ENCODE measurements at places on chromosomes 16 and 17. TPM values are rescaled to one million over a fixed set of nuclear protein-coding genes. Genes with fewer than 3 reads are reported as not detected.

ZNF48 gene
- 13.8 TPM for total RNA-seq

TBC1D3 gene
- total RNA-seq = not detected

SDF2 gene
- total RNA-seq = 54.5 TPM

CACNA1H gene
- total RNA-seq = 0.57 TPM

SLC52A1 gene
- total RNA-seq = 0.40 TPM

- H3K4me3 ChIP-seq = peak overlapping the region; percentile 94
- peak overlapping the region; percentile 98 for H3K27ac ChIP-seq
These were observed 4.3 kb downstream of the EVI2B start for GRCh38 chr17:31309556-31309955.

DNA sequence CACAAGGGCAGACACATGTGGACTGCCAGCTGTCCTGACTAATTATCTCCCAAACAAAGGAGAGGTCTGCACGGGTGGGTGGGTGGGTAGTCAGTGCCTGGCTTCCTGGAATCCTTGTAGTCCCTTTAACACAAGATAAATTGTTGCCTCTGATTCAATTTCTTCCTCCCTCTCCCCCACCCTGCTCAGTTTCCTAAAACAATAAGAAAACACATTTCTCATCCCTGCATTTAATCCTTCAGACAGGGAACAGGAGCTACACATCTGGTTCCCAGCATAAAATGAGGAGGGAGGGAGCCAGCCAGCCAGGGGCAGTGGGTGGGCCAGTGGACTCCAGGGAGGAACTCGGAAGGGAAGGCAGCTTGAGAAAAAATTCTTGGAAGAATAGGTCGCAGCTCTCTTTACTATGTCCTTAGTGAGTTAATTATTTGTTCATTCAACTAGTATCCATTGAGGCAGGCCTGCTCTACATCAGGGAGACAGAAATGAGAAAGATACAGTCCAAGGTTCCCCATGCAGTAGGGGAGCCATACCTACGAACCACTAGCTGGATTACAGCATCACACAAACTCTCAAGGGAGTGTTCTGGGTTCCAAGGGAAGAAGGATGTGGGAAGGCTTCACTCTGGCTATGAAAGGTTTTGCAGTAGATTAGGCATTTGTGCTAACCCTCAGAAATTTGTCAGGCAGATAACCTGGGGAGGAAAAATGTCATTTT is 58.3 kb downstream of the CCT6B start:
- DNase-seq = no peak
- H3K27ac ChIP-seq = no peak overlapping the region
- no peaks in the 10 kb centered on the region for H3K4me1 ChIP-seq

DNA sequence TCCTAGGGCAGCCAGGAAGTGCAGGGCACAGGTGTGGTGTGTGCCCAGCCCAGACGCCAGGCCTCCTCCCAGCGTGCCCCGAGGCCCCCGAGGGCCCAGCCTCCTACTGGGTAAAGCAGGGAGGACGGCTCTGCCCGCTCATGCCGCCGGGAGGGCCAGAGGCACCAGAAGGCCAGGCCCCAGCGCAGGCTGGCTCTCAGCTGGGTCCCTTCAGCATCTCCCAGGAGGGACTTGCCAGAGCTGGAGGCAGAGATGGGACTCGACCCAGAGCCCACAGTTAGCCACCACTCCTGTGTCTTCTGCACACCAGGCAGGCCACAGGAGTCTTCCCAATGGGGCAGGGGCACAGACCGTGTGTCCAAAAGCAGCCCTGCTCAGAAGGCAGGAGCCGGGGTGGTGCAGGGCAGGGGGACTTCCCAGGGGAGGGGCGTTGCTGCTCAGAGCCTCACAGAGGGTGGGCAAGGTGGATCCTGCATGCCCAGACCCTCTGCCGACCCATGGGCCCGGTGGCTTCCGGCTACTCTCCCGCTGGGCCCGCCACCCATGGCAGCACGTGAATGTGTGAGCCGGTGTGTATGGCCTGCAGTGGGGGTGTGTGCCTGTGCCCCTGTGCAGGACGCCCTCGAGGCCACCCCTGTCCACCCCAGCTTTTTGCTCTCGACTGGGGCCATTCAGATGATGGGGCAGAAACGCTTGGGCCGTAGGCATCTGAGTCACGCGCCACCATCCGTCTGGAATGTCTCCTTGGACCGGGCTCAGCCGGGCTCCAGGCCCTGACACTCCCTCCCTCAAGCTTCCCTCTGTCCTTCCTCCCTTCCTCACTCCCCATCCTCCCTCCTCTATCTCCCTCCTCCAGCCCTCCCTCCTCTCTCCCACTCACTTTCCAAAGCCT is 5.7 kb upstream of the ZNF469 start:
- peaks cover 2% of the 10 kb centered on the region for H3K27me3 ChIP-seq
- no peaks in the 10 kb centered on the region for H3K36me3 ChIP-seq
- DNase-seq = no peak
- H3K27ac ChIP-seq = no peak overlapping the region
- no peaks in the 10 kb centered on the region for H3K4me1 ChIP-seq
- H3K4me3 ChIP-seq = no peak overlapping the region

DNA sequence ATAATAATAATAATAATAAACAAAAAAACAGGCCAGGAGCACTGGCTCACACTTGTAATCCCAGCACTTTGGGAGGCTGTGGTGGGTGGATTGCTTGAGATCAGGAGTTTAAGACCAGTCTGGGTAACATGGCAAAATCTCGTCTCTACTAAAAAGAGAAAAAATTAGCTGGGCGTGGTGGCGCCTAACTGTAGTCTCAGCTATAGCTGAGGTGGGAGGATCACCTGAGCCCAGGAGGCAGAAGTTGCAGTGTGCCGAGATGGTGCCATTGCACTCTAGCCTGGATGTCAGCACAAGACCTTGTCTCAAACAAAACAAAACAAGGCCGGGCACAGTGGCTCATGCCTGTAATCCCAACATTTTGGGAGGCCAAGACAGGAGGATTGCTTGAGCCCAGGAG is 18.7 kb upstream of the ATP6V0C start:
- H3K4me1 ChIP-seq = no peaks in the 10 kb centered on the region
- no peak overlapping the region for H3K27ac ChIP-seq
- peaks cover 7% of the 10 kb centered on the region for H3K36me3 ChIP-seq
- no peak for DNase-seq
- no peaks in the 10 kb centered on the region for H3K27me3 ChIP-seq
- H3K4me3 ChIP-seq = no peak overlapping the region

DNA sequence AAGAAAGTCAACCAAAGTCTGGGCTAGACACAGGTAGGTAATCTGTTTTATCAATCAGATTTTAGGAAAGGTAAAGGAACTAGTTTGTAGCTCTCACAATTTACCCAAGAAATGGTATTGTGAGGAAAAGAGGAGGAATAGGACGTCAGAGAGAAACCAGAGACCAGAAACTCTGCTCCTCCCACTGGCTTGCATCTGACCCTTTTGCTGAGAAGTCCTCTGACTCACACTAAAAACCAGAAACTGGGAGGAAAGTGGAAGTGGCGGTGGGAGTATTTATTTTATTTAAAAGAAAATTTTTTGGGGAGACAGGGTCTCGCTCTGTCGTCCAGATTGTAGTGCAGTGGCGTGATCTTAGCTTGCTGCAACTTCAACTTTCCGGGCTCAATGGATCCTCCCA is 38.0 kb upstream of the MNT start:
- H3K36me3 ChIP-seq = peaks cover 23% of the 10 kb centered on the region
- no peaks in the 10 kb centered on the region for H3K27me3 ChIP-seq
- no peaks in the 10 kb centered on the region for H3K4me1 ChIP-seq
- no peak for DNase-seq
- H3K4me3 ChIP-seq = no peak overlapping the region

DNA sequence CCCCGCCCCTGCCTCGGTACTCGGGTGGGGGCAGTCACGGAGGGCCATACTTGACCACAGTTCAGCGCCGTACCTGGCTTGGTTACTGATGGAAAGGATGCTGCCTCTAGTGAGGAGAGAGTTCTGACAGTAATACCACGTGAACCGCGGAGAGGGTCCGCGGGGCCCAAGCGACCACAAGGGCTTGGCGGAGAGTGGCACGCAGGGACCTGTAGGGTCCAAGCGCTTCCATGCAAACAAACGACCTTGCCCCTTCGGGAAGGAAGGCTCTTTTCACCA is 9.2 kb downstream of the KDM6B start:
- H3K36me3 ChIP-seq = no peaks in the 10 kb centered on the region
- peak; percentile 58 for DNase-seq
- H3K4me3 ChIP-seq = peak overlapping the region; percentile 97
- peak overlapping the region; percentile 99 for H3K27ac ChIP-seq
- H3K4me1 ChIP-seq = peaks cover 49% of the 10 kb centered on the region

DNA sequence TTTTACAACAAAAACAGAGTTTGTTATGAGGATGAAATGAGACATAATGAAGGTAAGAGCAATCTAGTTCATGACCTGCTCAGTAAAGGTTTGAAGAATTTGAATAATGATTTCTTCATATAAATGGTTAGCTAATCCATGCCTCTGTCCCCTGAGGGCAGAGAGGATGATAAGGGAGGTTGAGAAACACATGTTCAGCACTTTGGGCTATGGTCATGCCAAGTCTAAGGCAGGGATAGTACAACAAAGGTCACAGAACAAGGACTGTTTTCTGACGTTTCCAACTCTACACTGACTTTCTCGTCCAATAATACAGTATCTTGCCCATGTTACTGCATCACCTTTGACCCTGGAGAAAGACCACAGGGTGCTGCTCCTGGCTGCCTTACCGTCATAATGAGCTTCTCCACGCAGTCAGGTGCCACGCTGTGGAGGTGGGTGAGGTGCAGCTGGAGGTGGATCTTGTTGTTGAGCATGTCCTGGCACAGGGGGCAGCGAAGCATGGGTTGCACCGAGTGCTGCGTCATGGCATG is 236.7 kb downstream of the ZFHX3 start:
- DNase-seq = no peak
- no peak overlapping the region for H3K4me3 ChIP-seq
- peaks cover 5% of the 10 kb centered on the region for H3K4me1 ChIP-seq
- no peaks in the 10 kb centered on the region for H3K36me3 ChIP-seq
- no peak overlapping the region for H3K27ac ChIP-seq

DNA sequence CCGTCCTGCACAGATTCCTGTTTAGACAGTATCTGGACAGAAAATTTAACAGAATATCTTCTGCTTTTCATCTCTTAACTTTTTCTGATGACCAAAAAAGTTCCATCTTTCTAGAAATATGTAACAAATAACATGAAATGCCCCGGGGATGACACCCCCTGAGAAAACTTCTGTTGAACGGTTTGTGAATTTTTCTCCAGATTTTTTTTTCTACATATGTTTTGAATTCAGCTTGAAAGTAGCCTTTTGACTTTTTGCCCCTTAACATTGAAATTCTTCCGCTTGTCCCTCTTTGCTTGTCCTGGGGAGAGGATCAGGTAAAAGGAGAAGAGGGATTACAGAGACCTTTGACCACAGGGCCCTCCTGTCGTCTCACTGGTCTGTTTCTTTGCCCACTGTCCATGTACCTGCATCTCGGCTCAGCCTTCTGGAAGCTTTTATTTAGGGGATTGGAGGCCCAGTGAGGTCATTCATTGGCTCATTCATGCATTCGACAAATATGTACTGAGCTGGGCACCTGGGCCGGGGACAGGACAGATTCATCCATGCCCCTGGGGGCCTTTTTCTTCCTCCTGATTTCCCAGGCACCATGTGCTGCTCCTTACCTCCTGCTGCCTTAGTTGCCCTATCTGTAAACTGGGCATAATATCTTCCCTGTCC is 19.6 kb upstream of the CPNE2 start:
- H3K27ac ChIP-seq = peak overlapping the region; percentile 16
- no peaks in the 10 kb centered on the region for H3K27me3 ChIP-seq
- no peak overlapping the region for H3K4me3 ChIP-seq
- peaks cover 76% of the 10 kb centered on the region for H3K36me3 ChIP-seq
- no peak for DNase-seq

- H3K4me3 ChIP-seq = peak overlapping the region; percentile 98
- H3K27ac ChIP-seq = peak overlapping the region; percentile 97
- no peaks in the 10 kb centered on the region for H3K27me3 ChIP-seq
These were observed 553 bp upstream of the CDC6 start for GRCh38 chr17:40287159-40287493.

DNA sequence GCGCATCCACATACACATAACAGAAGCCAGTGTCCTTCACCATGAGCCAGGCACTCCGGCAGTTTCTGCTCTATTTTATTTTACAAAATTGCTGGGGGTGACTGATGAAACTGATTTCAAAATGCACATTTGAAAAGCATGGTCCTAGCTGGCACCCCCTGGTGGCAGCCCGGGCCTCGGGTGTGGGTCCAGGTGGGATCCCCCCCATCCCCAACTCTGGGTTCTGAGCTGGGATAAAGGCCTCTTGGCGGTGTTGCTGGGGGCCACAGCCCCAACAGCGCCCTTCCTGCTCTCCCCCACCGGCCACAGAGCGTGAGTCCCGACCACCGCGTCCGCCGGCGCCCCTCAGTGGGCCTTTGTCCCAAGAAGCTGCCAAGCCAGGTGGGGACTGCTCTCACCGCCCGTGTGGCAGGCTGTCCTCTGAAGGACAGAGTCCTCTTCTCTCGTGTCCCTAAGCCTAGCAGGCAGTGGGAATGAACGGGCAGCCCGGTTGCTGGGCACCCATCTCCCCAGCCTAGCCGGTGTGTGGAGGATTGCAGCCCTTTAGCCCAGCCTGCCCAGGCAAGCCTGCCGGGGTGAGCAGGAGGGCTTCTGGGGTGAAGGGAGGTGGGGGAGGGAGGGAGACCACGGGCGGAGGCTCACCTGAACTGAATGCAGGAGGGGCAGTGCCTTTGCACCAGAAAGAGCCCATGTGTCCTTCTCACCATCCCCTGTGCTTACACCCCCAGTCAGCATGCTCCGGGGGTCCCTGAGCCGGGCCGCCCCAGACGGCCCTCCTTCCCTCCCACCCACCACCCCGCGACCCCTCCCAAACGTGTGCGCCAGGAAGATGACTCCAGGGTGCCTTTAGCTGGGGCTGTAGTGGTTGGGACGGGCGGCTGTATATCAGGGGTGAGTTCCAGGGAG is 898 bp downstream of the SNAI3 start:
- no peaks in the 10 kb centered on the region for H3K27me3 ChIP-seq
- peaks cover 19% of the 10 kb centered on the region for H3K36me3 ChIP-seq
- peak overlapping the region; percentile 68 for H3K27ac ChIP-seq
- peak overlapping the region; percentile 79 for H3K4me3 ChIP-seq

GRCh38 chr16:49359591-49359990 is 14.0 kb upstream of the C16orf78 start:
- no peak overlapping the region for H3K4me3 ChIP-seq
- DNase-seq = no peak

DNA sequence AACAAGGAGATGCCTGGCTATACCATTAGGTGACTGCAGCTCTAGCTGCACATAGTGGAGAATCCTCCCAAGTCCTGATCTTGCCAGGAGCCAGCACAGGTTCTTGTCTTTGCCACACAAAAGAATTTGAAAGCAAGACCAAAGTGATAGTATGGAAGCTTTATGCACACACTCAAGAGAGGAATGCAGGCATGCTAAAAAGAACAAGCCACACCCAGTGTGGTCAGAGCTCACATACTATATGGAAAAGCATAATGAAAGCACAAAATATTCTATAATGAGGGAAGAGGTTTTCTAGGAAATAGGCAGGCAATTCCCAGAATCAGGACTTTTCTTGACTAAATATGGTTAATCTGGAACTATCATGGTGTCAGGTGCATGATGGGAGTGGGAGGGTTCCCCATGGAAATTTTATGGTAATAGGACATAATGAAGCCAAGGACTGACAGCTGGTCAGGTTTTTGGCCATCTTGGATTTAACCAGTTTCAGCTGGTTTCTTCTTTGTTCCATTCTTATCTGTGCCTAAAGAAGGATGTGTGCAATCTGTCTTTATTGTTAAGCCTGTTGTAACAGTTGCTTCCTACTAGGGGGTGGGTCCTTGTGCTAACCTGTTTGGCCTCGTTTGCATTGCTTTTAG is 171.6 kb downstream of the ZNF18 start:
- H3K36me3 ChIP-seq = no peaks in the 10 kb centered on the region
- no peak overlapping the region for H3K27ac ChIP-seq
- no peaks in the 10 kb centered on the region for H3K4me1 ChIP-seq
- H3K4me3 ChIP-seq = no peak overlapping the region
- H3K27me3 ChIP-seq = no peaks in the 10 kb centered on the region
